CD4-positive, alpha-beta T cell treated with Interleukin-12 subunit alpha and Interleukin-12 subunit beta, for 1 hour (primary cell): ENCODE measurements at places on chromosomes 3 and 15.

- peak; percentile 75 for DNase-seq
Observed at GRCh38 chr3:194687638-194688199, 2.0 kb downstream of the FAM43A start.

DNA sequence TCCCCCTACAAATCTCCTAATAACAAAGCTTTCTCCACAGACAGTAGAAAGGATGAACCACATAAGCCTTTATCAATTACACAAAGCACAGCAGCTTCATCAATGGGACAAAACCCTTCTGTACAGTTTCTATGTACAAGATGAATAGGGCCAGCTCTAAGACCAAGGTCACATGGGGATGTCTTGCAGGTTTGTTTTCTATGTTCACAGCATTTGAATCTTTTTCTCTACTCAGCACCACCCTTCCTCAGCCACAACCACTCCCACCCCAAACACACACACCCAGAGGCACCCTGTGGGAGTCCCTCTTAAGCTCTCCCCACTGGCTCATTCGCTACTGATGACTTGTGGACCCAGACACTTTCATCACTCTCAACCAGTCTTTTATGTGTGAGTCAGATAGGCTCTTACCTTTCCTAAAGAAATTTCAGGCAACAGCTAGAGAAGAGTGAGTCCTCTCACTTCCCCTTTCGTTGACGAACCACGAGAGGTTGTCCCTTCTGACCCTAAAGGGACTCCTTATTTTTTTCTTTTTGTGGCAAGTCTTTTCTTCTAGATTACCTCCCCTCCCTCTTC is 57.9 kb downstream of the ARHGAP31 start:
- peak; percentile 37 for DNase-seq

GRCh38 chr3:141410846-141411245 is 42.5 kb downstream of the ZBTB38 start:
- DNase-seq, result no peak

DNA sequence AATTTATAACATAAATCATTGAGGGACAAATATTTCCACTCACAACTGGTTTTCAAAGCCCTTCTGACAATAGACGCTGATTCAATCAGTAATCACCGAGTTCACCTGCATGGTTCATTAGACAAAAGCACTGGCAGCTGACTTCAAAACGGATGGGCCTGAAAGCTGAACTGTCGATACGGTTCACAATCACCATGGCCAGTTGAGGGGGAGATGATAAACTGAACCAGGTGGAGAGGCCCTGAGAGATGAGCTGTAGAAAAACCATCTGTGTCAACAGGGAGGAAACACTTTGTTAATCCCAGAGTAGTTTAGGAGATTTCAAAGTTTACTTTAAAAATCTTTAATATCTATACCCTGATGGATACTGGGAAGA is 75.0 kb downstream of the PEX5L start:
- DNase-seq, result no peak

- DNase-seq, result no peak
Observed at GRCh38 chr3:180704532-180704931, 25.2 kb upstream of the CCDC39 start.

DNA sequence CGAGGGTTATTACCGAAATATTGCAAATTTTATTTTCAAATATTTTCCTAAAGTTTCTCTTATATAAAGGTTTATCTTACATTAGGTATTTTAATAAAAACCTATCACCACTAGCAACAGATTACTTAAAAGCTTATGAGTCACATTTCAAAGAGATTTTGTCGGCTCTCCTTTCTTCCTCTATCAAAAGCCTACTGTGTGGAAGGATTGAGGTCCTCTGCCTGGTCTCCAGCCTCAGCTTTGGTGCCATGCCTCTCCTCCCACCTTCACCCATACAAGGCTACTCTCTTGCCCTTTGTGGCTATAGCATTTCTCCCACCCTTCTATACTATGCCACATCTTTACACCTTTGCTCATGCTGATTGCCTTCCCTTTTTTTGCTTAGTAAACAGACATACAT is 199.3 kb downstream of the TNIK start:
- no peak for DNase-seq

DNA sequence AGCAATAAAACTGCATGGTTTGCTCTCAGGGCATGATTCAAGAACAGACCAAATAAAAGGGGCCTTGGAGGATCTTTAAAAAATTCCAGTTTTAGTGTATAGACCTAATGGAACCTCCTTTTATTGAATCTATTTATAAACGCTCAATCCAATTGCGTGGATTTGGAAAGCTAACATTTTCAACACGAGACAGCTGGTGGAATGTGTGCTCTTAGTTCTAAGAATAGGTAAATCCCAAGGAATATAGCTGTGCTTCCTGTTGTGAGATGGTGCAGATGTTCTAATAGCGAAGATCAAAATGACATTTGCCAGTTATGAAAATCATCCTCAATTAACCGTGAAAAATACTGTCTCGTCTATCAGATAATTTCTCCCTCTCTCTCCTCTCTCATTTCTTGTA is 192.5 kb downstream of the ATP10A start:
- no peak for DNase-seq

- DNase-seq, result no peak
Observed at GRCh38 chr3:171204942-171205341, 178.4 kb upstream of the SLC2A2 start.

DNA sequence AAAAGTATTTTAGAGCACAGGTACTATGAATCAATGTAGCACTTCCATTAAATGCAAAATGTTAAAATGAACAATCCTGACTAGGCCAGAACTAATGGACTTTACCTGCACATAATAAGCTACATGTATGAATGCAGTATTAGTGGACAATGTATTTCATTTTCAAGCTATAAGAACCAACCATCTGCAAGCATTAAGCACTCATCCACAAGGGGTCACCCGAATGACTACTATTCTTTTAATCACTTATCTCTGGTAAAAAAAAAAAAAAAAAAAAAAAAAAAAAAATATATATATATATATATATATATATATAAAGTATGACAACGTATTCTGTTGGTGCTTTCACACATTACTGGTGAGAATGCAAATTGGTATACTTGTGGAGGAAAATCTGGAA is 7.2 kb downstream of the HERC1 start:
- peak; percentile 51 for DNase-seq

DNA sequence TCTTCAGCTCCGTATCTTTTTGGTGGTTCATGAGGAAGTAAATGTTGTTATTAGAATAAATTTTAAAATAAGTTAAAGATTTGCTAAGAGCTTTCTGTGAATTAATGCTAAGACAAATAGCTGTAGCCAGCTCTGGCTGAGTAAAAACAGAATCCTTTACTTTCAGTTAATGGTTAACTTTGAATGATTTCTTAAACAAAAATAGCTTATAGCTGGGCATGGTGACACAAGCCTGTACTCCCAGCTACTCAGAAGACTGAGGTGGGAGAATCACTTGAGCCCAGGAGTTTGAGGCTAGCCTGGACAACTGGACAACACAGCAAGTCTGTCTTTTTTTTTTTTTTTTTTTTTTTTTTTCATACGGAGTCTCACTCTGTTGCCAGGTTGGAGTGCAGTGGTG is 25.0 kb downstream of the TCAIM start:
- no peak for DNase-seq

DNA sequence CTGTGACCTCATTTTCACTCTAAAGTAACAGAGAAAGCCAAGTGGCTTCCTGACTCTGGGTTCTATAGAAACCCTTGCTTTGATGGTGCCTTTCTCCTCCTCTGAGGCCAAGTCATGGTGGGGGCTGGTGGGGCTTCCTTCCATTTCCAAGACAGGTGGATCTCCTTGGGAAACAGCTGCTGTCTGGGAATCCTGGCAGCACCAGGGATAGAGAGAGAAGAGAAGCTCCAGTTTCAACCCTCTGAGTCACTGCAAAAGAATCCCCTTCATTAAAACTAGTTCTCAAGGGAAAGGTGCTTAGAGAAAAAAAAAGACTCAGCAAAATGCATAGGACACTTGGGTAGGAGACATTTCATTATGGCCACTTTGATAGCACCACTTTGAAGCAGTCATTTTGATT is 614.4 kb downstream of the FHIT start:
- DNase-seq, result no peak

DNA sequence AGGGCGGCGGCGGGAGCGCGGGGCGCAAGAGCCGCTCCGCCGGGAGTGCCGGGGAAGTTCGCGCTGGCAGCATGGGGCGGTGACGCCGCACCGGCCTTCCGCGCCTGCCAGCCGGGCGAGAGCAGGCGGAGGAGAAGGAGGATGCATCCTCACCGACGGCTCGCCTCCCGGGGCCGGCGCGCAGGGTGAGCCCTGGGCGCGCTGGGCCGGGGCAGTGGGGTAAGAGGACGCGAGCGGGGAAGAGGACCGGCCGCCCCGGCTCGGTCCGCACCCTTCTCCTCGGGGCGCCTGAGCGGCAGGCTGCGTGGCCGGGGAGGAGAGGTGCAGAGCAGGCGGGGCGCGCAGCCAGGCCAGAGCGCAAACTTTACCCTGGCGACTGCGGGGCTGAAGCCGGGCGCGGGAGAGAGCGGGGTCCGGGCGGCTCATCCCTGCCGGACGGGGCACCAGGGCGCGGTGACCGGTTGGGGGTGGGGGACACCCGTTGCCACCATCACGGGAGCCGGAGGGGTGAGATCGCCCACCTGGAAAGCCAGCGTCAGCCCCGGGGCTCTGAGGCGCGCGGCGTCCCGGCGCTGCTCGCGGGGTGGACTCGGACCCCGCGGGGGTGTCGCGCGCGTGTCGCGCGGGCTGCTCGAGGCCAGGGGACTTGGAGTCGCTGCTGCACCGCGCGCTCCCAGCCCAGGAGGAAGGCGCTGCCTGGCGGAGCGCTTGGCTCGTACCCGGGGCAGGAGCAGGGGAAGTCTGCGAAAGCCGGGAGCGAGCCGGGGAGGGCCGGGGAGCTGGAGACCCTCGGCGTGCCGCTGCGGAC is 542 bp downstream of the GABRA5 start:
- no peak for DNase-seq

DNA sequence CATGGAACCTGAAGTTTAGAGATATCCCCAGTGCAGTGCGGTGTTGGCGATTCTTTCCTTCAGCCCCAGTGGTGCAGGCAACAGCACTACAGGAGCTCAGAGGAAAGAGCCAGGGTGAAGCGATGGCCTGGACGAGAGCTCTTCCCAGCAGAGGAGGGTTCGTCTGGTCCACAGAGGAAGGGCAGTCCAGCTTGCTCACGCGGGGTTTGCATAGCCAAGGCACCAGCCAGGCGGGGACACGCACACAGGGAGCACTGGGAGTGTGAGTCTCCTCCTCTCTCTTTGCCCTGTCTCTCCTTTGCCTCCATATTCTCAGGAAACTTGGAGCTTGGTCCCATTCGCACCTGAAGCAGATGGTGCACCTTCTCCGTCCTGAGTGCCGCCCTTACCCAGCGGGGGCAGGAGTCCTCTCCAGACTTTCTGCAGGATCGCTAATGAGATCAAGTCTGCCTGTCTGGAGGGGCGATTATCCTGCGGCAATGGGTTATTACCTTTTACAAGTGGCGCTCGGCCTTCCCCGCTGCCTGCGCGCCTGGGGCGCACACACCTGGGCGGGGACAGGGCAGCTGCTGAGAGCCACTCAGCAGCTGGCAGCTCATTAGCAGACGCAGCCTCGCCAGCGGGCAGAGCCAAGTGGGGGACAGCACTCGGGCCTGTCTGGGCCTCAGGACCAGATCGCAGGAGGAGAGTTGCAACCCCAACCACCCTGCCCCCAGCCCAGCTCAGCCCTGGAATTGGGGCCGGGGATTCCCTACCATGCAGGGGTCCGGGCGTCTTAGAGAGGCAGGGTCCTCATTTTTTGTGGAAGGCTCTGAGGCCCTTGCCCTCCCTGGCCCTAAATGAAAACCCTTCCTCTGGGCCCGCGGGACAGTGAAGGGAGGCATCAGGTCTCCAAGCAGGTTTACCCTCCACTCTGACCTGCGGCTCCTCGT is 119.0 kb upstream of the MEF2A start:
- DNase-seq, result no peak

DNA sequence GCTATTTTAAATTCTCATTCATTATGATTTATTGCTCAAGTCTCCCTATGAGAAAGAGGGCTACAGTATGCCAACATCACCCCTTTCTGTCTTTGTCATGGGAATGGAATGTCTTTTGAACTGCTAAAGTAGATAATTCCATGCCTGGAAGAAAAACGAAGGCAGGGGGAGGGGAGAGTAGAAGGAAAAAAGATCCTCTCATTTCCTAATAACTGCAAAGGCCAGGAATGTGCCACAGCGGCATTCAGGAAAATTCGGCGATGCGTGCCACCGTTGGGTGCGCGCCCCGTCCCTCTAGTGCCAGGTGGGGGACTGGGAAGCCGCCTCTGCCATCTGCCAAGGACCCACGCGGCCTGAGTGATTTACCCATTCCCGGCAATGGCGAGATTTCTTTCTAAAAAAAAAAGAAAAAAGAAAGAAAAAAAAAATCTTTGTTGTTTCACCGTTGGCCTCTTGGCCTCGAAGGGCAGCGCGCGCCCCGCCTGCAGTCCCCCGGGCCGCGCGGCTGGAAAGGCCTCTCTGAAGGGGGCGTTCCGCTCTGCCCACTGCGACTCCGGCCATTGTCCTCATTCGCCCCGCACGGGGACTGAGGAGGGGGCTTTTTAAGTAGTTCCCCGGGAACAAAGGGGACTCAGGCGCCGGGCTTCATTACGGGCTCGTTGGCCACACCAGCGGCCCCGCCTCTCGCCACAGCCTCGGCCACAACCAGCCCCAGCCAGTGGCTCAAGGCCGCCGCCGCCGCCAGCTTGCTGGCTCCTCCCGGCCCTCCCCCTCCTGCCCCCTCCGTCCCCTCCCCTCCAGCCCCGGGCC is 54.5 kb downstream of the CPN2 start:
- DNase-seq, result no peak

DNA sequence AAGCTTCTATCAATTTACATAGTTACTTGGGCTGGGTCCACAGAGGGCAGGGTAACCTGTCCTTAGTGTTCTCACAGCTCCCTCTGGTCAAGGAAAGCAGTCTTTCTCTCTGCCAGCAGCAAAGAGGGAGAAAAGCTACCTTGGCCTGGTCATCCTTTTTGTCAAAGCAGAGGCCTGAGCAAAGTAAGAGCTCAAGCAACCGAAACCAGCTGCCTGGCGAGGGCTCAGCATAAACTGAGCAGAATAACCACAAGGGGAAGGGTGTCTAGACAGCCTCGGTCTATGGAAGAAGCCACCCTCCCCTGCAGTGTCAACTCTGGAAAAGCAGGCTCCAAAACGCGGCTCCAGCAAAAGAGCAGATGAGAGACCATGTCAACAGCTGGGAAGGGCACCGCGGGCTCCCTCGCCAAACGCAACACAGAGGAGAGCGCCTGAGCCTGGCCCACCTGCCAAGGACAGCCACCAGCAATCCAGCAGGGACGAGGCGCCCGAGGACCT is 17.4 kb downstream of the LRIG1 start:
- DNase-seq, result peak; percentile 33

- no peak for DNase-seq
Observed at GRCh38 chr3:43001094-43001553, 22.0 kb downstream of the GASK1A start.

DNA sequence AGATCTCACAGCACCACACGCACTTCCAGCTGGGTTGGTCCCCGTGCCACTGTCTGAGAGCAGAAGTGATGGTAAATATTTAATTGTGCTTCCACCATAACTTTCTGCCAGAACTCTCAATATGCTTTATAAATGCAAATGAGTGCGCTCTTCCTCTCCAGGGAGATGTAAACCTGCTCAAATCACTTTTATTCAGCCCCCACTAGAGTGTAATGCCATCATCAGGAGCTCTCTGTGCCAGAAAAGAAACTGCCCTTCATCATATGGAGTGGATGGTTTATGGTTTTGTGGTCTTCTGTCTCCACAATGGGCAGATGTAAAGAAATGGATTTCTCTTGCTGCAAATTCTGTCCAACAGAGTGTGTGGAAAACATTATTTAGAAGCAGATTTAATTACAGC is 127.0 kb downstream of the EPHB1 start:
- DNase-seq, result no peak
